BJ (cell line): ENCODE measurements at places on chromosomes 5 and 9.

GRCh38 chr5:145077028-145077427 is 758.1 kb downstream of the PRELID2 start:
- DNase-seq = no peak

DNA sequence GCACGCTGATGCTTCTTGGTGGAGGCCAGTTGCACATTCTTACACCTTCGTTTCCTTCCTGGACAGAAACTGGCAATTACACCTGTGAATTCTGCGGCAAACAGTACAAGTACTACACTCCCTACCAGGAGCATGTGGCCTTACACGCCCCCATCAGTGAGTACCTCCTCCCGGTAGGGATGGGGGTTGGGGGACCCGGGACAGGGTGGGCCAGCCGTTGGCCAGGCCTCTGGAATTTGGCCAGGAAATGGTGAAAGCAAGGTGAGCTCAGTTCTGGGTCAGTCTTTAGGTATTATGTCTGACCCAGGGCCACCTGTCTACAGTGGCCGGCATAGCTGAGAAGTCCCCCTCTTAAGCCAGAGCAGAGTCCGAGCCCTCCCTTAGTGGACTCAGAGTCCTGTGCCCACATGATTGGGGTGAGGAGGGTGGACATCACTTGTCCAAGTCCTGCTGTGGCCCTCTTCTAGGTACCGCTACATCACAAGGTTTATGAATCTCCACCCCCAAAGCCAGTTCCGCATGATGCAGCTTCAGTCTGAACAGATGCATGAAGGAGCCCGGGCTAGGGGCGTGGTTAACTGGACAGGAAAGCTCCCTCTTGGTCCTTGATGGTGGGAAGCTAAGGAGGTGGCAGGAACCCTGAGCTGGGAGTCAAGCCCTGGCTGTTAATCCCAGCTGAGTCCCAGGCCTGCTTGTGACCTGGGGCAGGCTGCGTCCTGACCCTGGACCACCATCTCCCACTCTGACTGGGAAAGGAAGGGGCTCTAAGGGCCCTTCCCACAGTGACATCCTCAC is 61.3 kb downstream of the AMBP start:
- DNase-seq = no peak

- no peak for DNase-seq
Observed at GRCh38 chr9:93303806-93304573, 120.1 kb downstream of the WNK2 start.

DNA sequence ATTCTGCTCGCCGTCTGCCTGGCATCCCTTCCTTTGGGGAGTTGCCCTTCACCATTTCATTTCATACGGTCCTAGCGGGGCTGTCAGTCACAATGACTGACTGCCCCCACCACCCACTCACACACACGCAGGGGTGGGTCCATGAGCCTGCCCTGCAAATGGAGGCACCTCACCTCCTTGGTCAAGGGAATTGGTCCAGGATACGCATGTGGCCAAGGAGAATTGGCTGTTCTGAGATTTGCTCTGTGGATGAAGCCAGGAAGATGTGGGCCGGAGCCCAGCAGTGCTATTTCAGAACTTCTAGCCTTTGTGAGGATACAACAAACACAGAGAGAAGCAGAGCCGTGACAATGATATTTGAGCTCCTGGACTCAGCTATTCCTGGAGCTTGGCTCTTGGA is 17.0 kb downstream of the C1QTNF2 start:
- DNase-seq = no peak

DNA sequence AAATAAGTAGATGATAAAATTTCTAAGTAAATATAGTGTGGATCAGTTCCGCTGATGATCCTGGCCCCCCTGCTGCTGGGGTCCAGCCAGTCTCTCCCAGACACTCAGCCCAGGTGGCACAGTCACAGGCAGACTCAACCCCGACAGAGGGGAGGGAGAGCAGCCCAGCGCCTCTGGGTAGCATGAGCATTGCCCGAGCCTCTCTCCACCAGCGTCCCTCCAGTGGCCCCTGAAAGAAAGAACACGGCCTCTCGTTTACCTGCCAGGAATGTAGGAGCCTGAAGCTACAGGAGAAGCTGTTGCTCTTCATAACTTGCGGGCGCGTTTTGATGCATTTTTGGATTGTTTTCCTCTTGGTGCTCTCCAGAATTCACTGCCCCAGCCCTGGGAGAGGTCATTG is 68.8 kb upstream of the ICE1 start:
- no peak for DNase-seq

DNA sequence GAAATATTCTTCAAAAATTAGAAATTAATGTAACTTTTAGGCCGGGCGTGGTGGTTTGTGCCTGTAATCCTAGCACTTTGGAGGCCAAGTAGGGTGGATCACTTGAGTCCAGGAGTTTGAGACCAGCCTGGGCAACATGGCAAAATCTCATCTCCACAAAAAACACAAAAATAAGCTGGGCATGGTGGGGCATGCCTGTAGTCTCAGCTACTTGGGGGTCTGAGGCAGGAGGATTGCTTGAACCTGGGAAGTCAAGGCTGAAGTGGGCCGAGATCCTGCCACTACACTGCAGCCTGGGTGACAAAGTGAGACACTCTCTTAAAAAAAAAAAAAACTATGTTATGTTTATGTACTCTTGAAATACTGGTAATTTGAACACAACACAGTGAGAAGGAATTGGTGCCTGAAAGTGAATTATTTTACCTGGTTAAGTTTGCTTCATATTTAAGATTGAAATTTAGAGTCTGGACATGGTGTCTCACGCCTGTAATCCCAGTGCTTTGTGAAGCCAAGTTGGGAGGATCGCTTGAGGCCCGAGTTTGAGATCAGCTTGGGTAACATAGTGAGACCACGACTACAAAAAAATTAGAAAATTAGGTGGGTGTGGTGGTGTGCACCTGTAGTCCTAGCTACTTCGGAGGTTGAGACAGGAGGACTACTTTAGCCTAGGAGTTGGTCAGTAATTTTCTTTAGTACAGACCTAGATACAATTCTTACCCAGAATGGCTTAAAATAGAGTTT is 15.0 kb downstream of the ARRDC3 start:
- no peak for DNase-seq

DNA sequence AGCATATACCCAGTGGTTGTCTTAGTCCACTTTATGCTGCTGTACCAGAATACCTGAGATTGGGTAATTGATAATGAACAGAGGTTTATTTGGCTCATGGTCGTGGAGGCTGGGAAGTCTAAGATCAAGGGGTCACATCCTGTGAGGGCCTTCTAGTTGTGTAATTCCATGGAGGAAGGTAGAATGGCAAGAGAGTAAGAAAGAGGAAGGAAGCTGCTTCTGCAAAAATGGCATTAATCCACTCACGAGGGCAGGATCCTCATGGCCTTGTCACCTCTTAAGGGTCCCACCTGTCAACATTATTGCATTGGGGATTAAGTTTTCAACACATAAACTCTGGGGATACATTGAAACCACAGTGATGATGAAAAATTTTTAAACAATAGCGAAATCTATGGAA is 17.0 kb downstream of the BTNL8 start:
- DNase-seq = no peak

DNA sequence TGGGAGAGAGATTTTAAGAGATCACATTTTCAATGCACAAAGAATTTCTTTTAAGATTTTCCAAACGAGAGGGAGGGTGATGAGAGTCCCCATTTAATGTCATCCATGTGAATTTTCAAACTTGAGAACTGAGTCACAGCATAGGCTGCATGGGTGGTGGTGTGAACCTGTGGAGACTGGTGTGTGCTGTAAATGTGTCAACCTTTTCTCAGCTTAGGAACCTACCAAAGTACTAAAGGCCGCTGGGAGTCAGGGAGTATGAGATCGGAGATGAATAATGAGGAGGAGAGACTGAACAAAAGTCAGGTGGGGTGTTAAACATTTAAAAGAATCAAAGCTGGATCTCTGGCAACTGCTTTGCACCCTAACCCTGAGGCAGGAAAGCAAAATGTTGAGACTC is 7.5 kb downstream of the ALDH1A1 start:
- no peak for DNase-seq

DNA sequence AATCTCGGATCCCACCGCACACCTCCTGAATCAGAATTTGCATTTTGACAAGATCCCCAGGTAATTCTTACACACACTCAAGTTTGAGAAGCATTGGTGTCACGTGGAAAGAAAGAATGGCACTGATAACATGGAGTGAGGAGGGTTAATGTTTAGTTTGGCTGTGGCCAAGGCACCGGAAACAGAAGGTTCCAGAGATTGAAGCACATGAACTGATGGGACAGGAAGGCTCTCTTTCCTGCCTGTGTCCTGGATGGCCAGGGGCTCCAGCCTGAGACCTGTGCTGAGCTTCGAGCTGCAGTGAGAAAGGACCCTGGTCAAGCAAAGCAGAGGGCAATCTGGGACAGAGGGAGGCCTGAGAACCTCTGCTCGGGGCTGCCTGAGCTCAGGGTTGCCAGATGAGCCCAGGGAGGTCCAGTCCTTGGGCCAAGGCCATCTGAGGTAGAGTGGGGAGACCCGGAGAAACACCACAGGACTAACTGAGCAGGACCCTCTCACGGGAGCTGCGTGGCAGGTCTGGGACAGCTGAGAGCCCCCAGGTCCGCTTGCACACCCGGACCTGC is 27.3 kb downstream of the AFAP1L1 start:
- no peak for DNase-seq

DNA sequence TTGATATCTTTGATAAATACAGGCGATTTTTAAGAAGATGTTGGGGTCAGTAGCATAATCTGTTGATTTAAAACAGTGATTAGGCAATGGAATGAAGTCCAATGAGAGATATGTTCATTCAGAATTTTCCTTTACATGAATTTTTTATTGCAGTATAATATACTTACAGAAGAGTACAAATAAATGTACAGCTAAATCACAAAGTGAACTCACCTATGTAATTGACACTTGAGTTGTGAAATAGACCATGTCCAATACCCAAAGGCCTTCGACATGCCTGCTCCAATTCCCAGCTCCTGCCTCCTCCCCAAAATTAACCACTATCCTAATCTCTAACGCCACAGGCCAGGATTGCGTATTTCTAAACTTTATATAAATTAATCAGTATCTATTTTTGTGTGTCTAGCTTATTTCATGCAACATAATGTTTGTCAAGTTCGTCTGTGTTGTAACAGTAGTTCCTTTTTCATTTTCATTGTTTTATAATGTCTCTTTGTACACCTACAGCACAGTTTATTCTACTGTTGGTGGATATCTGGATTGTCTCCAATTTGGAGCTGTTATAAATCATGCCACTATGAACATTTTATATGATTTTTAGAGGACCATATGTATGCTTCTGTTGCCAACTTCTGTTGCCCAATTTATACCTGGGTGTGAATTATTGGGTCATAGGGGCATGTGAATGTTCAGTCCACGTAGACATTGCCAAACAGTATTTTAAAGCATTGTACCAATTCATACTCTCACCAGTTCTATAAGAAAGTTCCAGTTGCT is 208.3 kb downstream of the TLE1 start:
- DNase-seq = no peak

GRCh38 chr5:96967400-96967799 is 31.5 kb downstream of the LNPEP start:
- DNase-seq = no peak

DNA sequence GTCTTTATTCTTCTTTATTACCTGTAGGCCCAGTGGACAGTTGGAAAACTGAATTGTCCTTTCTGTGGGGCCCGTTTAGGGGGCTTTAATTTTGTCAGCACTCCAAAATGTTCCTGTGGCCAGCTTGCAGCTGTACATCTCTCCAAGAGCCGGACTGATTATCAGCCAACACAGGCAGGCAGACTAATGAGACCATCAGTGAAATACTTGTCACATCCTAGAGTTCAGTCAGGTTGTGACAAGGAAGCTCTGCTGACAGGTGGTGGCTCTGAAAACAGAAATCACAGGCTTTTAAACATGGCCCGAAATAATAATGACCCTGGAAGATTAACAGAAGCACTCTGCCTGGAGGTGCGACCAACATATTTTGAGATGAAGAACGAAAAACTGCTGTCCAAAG is 47.9 kb downstream of the RNF180 start:
- DNase-seq = no peak

DNA sequence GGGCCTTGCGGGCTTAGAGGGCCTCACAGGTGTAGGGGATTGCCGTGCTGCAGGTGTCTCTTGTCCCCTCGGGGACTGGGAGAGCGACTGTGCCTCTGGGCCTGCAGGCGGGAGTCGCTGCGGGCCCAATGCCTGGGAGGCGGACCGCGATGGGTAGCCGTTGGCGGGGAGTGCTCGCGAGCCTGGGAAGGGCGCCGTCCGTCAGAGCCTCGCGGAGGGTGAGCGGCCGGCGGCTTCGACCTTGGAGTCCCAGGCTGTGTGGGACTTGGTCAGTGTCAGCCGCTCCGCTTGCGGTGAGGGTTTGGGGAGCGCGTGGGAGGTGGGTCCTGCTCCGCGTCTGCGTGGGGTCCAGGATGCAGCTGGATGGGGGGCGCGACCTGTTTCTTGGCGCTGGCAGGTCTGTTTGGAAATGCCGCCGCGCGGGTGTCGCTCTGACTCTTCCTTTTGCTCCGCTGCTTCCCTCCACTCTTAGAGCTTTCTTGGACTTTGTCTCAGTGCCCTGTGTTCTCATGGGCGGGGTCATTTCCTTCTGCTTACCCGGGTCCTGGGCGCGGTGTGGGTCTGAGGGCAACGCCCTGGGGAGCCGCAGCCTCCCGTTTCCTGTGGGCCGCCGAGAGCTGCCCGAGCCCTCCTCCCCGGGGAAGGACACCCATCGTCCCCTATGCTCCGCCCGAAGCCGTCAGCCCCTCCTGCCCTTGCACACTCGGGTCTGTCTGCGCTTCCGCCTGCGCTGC is 88.9 kb upstream of the CACNA1B start:
- no peak for DNase-seq

DNA sequence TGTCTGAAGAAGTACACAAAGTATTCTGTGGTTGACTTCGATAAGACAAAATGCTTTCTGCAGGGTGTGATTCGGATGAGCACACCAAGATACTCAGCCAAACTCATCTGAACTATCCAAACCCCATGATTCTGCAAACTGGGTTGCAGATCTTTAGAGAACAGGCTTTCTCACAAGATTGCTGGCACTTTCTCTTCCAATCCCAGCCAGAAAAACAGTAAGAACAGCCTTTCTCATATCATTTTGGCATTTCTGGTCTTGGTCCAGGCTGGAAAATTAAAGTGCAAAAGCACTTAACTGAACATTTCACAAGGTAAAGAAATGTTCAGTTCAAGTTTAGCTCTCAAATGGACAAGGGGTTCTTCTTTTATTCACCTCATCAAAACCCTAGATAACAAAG is 269.1 kb downstream of the NR2F1-AS1 start:
- no peak for DNase-seq

DNA sequence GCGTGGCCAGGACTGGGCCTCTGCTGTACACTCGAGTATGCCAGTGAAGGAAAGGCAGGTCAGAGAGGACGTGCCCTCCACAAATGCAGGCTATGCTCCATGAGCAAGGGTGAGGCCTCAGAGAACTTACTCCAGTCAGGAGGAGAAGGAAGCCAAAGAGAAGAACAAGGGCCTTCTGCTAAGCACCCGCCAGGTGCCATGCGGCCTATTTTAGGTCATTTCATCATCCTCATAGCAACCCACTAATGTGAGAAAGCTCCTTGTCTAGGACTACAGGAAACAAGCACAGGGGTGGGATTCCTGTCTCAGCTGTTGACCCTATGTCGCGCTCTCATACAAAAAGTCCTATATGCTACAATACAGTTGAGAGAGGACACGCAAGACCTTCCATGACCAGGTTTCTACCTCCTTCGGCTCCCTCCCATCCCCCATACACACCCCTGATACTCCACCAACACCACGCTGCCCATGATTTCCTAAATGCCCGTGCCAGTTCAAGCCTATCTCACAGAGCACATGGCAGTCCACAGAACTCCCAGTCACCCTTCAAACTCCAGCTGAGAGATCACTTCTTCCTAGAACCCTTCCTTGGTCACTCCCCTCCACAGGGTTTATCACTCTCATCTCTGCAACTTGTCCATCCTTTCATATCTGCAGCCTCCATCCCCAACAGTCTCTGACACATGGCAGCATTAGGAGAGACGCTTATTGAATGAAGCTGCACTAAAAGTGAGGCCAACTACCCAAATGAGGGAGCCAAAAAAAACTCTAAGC is 26.8 kb downstream of the PSMB7 start:
- no peak for DNase-seq
